GM04503 (cell line): ENCODE measurements at places on chromosomes 4 and X.

DNA sequence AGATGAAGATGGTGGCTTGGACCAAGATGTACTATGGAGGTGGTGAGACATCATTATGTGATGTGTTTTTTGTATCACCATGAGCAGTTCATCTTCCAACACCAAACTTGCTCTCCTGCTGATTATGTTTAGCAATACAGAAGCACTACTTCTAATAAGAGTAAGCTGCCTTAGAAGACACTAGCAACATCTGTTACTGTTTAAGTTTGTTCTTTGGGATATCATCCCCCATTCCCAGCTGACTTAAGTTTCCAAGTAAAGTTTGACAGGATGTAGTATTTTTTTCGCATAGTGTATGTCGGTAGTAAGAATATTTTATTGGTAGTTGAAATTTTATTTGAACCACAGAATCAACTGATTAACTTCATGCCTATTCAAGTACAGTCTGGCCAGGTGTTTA is 123.5 kb upstream of the BMPR1B start:
- DNase-seq, result peak; percentile 37

DNA sequence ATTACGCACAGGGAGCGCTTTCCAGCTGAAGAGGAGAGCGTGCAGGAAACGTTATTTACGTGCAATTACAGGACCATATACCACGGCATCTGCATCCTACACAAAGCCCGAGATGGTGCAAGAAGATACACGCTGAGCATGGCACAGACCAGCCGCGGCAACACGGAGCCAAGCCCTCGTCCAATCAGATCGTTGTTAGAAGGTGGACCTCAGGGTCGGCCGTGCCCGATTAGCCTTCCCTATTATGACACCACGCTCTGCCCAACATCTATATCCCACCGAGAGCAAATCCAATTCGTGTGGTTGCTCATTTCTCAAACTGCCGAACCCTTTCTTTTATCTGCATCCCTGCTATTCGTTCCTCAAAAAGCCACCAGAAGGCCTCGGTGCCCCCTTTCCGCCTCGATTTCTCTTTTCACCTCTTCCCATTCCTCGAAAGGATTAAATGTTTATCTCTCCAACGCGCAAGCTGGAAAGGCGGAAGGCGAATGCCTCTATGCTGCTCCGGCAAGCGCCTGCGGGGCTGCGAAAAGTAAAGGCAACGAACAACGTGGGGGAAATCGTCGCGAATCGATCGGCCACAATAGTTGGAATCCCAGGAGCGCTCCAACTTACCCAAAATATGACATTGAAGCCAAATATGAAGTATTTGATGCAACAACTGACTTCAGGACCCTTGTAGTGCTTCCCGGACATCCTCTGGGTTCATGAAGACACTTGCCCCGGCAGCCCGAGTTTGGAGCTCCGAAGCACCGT is 702 bp downstream of the TSPAN5 start:
- DNase-seq, result no peak

DNA sequence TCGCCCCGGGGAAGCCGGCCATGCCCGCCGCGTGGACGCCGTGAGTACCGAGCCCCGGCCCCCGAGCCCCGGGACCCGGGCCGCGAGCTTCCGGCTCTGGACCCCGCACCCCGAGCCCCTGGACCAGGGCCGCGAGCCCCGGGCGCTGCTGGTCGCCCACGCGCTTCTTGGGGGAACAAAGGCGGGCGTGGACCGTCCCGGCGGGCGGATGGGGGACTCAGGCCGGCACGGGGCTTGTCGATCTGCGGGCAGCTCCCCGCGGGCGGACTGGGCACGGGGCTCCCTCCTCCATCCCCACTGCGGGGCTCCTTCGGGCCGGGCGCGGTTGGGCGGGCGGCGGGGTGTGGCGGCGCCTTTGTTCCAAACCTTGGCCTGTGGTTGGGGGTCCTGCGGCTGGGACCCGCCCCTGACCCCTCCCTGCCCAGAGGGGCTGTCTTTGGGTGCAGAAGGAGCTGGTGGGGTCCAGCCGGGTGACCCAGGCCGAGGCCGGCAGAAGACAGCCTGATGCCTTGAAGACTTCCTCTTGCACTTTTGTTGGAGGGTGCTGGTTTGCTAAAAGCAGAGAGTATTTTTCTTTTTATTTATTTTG is 25.2 kb upstream of the ADD1 start:
- DNase-seq, result no peak

GRCh38 chrX:37998586-37999262 is 7.6 kb upstream of the SYTL5 start:
- no peak for DNase-seq

DNA sequence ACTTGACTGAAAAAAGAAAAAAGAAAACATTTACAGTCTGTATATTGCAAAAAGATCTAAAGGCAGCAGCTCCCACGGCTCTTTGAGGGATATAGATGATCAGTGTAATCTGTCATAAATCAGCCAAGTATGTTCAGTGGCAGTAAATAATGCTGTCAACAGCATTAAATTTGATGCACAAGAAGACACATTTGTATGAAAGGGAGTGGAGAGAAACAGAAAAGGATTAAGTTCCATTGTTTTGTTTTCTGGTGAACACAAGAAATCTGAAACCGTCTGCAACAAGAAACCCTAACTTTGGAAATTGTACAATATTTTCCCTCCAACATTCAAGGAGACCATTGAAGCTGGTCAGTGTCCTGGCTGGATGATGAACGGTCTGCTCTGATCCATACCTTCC is 27.6 kb upstream of the C1QTNF7 start:
- no peak for DNase-seq

GRCh38 chr4:87851953-87852352 is 19.2 kb downstream of the MEPE start:
- no peak for DNase-seq

GRCh38 chr4:24103434-24104157 is 213.7 kb upstream of the PPARGC1A start:
- DNase-seq, result no peak

- no peak for DNase-seq
Measured at GRCh38 chr4:4590546-4590945, 48.7 kb upstream of the STX18 start.

GRCh38 chr4:76965866-76966579 is 16.5 kb downstream of the SEPTIN11 start:
- DNase-seq, result no peak

- DNase-seq, result no peak
Measured at GRCh38 chr4:133385161-133385954, 236.3 kb downstream of the PCDH10 start.

DNA sequence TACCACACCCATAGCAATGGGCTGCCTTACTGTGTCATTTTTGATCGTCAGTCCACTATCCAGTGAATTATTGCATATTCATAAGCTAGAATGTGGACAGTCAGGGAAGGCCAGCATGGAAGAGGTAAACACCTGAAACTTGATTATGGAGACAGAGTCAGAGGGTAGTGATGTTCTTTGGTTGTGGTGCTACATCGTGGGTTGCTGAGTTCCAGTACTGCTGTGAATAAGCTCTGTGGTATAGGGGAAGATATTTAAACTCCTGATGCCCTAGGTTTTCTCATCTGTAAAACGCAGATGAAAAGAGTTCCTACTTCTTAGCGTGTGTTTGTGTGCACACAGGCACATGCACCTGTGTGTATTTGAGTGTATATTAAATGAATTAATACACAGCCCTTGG is 69.9 kb downstream of the CPE start:
- DNase-seq, result no peak

DNA sequence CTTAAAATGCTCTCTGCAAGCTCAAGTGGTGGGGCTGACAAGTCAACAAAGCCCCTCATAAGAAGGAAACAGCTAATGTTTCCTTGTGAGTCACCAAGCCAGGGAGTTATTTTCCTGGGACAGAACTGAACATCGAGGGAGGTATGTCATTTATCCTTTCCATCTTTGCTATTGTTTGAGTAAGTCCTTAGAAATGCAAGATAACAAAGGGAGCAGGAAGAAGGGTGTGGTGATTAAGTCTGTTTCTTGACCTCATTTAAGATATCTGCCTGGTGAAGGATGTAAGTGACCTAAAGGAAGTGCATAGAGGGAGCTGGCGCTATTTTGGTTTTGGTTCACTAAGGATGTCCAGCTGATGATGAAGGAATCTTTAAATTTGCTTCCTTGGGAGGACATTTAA is 39.9 kb downstream of the ATG4A start:
- DNase-seq, result no peak

GRCh38 chrX:51931566-51932150 is 38.2 kb downstream of the MAGED1 start:
- peak; percentile 2 for DNase-seq

DNA sequence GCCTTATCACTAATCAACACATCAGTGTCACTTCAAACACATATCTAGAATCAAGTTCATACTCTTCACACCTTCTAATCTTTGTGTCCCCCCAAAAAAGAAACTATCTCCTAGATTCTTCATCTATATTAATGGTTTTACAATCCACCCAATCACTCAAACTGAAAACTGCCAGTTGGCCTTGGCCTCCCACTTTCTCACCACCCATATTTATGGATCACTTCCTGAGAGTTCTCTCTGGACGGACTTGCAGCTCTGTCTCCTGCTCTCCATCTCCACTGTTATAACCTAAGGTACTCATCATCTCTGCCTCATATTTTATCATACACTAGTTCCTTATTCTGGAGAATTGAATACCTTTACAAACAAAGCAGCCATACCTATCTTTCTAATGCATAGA is 106.1 kb upstream of the ATOH1 start:
- no peak for DNase-seq

GRCh38 chr4:46653842-46654241 is 255.2 kb downstream of the COX7B2 start:
- DNase-seq, result no peak

DNA sequence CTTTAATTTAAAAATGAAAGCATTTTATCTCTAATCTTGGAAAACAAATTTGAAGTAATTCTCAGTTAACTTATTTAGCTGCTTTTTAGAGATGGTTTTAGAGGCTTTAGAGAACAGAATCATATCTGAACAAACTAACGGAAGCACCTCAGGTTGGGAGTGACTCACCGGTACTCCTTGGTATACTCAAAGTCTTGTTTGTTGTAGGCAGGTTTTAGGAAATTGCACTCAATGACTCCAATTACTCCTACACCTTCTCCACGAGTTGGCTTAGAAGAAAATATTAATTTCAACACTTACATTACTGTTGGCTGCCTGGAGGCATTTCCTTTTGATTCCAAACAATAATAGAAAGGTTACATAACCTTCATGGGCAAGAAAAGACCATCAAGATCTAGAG is 23.6 kb downstream of the MORC4 start:
- no peak for DNase-seq

GRCh38 chr4:56129431-56129861 is 180.7 kb downstream of the CEP135 start:
- no peak for DNase-seq

- DNase-seq, result no peak
Measured at GRCh38 chr4:94115687-94116086, 92.0 kb upstream of the SMARCAD1 start.

GRCh38 chr4:77104791-77105540 is 29.2 kb upstream of the CCNI start:
- no peak for DNase-seq

DNA sequence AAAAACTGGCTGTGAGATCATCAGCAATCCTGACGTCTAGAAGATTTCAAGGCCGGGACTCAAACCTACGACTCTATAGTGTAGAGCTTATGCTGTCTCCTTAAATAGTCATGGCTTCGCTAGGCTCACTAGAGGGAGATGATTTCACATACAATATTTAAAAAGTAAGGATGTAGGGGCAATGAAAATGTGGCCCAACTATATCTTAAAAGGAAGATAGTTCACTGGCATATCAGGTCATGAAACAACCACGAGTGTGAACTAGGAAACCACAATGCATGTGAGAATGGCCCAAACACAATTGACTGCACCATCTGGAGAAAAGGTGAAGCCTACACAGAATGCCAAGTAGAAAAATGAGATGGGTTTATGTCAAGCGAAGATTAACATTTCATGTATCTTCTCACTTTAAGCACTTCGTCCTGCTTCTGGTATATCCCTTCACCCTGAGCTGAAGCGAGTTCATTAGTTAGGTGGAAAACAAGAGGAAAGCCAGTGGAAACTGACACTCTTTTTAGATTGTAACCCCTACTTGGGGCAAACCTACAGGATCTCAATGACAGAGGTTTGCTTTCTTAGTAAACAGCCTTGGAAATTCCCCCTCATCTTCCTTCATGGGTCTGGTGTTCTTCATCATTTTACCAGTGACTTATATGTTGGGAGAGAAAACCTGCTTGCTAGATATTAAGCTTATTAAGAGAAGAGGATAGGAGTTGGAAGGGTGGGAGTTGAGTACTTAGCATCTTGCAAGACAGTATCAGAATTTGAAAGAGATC is 17.4 kb downstream of the FAM9C start:
- no peak for DNase-seq

DNA sequence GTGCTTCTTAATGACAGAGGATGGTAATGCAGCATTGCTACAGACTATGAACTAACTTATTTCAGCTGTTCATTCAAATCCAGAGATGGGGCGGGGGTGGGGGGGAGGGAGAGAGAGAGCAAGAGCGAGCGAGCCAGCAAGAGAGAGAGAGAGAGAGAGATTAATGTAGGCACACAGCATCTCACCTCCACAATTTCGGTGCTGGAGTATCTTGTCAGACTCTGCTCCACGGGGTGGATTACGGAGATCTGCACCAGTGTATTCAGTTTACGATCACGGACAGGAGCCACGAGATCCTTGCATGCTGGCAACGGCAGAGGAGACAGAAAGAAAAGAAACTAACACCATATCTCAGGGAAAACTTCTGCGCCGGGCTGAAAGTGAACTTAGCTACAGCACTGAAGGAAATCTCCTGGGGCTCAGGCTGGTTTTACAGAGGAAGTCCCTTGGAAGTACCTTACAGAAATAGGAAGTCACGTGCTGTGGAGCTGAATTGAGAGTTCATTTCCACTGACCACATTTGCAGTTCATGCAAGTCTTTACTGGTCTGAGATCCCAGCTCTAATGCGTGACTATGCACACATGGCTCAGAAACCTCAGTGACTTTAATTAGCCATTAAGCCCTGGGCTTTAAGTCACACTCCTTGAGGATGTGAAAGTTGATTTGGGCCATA is 440.9 kb downstream of the INPP4B start:
- peak; percentile 68 for DNase-seq

DNA sequence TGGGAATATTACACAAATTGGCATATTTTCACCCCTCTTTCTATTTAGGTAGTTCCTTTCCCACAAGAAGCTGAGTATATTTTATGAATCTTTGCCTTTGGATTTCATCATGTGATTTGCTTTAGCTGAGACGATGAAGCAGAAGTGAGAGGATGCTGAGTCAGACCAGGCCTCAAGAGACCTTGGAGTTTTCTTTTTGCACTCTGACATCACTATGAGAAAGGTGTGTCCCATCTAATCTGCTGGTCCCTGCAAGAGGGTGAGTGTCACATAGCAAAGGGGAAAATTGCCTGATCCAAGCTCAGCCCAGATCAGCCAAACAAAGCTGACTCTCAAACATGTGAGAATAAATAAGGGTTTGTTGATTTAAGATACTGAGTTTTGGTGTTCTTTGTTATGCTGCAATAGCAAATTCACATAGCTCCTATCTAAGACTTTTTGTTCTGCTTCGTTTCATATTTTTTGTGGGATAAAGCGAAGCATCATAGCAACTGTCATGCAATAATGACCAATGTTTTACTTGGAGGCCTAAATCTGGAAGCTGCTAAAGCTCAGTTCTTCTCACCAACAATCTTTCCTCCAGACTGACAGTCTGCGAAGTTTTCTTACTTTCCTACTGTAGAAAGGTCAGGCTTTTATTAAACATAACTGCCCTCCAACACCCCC is 176.9 kb downstream of the PDHA2 start:
- no peak for DNase-seq
